ENCODE measurements at places on chromosomes 6 and 20.
A peak's percentile ranks its signal among the peaks of the same experiment; 100 is the strongest.

GRCh38 chr20:45547206-45547770 is at the start of gene EPPIN:
EPPIN (minus strand) TSS chr20:45547401; CDS start chr20:45547357, 44 bp downstream.
- DNase-seq: no peak

DNA sequence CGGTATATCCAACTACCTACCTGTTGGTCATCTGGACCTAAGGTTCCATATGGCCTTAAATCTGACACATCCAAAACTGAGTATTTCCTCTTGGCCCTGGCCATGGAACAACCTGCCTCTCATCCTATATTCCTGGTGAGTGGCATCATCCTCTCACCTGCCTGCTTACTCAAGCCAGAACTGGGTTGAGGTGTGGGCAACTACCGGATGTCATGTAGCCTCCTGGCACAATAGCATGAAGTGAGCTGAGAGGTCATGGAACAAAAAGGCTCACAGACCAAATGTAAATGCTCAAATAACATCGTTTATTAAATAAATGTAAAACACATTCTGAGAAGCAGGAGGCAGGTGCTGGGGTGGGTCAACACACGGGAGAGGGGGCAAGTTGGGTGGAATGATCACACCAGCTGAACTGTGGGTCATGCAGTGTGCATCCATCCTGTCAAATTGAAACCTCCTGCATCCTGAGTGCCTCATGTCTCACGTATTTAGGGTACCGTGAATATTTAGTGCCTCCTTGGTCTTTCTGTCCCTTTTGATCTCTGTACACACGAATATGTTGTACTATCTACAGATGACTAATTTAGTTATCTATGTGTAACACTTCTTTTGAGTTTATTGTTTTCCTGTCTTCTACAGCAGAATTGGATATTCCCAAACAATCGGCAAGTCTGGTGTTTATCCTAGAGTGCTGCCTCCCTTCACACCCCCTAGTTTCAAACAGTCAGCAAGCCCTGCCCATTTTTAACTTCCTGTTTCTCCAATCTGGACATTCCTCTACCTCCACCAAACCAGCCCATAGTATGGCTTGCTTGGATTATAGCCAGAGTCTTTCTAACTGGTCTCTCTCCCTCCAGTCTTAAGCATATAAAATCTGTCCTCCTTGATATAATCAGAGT is 7.9 kb upstream of the POU5F1 start:
- DNase-seq: no peak

DNA sequence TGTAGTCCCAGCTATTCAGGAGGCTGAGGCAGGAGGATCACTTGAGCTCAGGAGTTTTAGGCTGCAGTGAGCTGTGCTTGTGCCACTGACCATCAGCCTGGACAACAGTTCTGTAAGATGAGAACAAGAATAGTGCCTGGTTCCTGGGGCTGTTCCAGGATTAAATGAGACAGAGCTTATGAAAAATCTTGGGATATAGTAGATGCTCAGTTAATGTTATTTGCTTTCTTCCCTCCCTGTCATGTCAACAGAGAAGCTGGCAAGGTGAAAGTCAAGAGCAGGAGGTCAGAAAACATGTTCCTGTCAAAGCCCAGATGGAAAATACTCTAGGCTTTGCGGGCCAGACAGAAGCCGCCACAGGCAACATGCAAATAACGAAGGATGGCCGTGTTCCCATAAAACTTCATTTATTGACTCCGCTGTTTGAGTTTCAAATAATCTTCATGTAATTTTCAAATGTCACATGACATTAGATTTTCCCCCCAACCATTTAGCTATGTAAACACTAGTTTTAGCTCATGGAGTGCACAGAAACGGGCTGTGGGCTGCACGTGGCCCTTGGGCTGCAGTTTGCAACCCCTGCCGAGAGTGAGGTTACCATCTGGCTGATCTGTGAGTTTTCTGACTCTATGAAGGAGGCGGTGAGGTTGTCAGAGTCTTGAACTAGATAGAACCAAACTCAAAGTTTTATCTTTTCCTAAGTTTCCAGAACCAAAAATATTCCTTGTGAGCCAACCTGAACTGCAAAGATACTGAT is 63.4 kb upstream of the PMEPA1 start:
- no peak for DNase-seq

DNA sequence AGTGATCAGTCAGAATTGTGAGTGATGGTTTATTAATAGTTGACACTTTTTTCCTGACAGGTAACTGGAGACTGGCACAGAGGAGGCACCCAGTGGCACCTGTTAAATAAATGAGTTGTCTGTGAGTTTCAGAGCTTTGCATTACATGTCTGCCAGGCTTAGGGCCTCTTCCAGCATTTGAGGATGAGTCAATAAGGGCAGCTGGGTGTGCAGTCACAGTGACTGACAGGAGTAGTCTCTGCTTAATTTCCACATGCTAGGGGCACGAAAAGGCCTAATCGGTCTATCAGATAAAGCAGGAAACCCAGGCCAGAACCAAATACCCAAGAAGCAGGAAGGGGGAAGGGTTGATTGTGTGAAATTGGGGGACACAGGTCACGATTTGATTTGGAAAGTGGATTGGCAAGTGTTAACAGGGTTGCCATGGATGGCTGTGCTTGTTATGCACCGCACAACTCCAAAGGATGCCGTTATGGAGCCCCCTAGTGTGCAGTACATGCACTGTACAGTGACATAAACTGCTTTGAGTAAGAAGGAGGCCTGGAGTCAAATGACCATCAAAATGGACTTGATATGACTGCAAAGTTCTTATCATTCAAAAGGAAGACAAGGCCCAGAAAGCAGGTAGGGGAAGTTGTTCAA is 111.9 kb upstream of the GGTLC1 start:
- peak; percentile 45 for DNase-seq

GRCh38 chr6:132730560-132730959 is 16.7 kb upstream of the VNN1 start:
- no peak for DNase-seq

- no peak for DNase-seq
Observed at GRCh38 chr6:119541132-119541905, 191.8 kb upstream of the MAN1A1 start.

- no peak for DNase-seq
Observed at GRCh38 chr20:36601540-36601939, 4.0 kb upstream of the RAB5IF start.

GRCh38 chr20:21509079-21509596 is 4.7 kb downstream of the NKX2-2 start:
- no peak for DNase-seq

- DNase-seq: no peak
Observed at GRCh38 chr6:87407901-87408720, at the start of gene CFAP206. CFAP206 (plus strand) TSS chr6:87407972; CDS start chr6:87409840, 1,868 bp downstream.

- no peak for DNase-seq
Observed at GRCh38 chr6:27280064-27280539, 32.0 kb downstream of the POM121L2 start.
